Dermis blood vessel endothelial cell (primary cell): ENCODE measurements at places on chromosomes 3 and 15. TPM values are rescaled to one million over a fixed set of nuclear protein-coding genes. Genes with fewer than 3 reads are reported as not detected.
A peak's percentile ranks its signal among the peaks of the same experiment; 100 is the strongest.

DNA sequence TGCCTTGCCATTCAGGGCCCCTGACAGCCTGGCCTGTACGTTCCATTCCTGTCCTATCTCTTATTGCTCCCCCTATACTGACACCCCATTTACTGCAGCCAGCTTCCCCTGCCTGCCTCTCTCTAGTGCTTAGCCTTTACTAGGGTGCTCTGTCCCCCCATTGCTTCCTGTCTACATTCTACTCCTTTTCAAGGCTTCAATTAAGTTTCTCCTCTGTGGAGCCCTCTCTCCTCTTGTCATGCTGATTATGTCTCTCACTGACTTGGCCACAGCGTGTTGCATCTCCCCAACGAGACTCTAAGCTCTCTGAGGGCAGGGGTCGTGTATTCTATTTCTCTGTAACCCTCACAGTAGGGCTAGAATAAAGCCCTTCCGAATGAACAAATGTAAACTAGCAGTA lies 185.2 kb downstream of the RPLP1 start:
- DNase-seq: no peak

- DNase-seq: peak; percentile 21
These were observed 144.1 kb downstream of the VPS13C start for GRCh38 chr15:61916104-61916503.

- DNase-seq: peak; percentile 89
These were observed 34.8 kb upstream of the RAB6B start for GRCh38 chr3:133930341-133930933.

DNA sequence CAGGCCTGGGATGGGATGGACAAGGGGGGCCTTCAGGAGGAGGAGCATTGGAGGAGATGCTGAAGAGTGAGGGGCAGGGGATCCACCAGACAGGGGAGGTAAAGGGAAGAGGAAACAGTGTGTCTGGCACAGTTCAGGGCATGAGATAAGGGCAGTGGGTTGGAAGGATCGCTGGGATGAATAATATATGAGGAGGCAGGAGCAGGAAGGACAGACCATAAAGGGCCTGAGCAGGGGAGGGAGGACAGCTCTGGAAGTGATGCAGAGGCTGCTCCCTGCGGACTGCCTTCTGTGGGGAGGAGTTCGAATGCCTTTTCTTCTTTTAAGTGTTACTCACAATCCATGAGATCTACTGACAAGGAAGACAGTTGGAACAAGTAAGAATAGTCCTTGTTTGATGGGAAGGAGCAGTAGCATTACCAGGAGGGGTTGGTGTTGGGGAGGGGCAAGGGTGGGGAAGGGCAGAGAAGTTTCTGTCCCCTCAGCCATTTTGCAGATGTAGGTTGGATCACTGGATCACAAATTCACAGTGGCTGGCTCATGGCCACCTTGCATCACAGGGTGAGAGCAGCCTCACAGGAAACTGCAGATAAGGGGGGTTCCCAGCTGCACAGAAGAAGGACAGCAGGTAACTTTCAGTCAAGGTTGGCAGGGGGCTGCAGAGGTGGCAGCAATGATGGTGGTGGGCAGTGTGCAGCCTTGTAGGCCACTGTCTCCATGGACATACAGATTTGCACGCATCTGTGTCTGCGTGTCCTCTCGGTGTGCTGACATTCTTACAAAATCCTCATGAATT lies 91.9 kb upstream of the SNRPN start:
- no peak for DNase-seq

DNA sequence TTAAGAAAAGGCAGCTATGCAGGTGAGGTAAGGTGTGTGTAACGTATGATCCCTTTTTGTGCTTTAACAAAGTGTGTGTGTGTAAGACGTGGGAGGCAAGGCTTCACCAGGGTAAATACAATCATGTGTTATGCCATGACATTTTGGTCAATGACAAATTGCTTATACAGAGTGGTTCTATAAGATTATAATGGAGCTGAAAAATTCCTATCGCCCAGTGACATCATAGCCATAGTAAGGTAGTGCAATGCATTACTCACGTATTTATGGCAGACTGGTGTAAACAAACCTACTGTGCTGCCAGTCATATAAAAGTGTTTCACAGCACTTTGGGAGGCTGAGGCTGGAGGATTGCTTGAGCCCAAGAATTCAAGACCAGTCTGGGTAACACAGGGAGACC lies 60.2 kb upstream of the LCTL start:
- DNase-seq: no peak

GRCh38 chr3:162441716-162442115 lies 945.1 kb downstream of the OTOL1 start:
- DNase-seq: no peak

DNA sequence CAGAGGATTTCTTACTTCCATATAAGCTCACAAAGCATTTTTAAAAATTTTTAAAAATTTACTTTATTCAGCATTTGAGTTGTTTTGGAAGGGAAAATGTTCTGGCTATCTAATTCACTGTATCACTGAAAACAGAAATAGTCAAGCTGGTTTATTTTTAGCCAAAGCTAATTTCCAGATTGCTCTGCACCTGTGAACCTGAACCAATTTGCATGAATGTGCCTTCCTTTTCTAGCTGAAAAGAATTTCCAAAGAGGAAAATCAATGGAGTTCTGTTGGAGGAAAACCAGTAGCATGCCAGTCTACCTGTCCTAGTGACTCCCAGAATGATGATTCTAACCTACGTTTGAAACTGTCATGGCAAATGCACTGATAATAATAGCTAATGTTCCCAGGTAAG lies 134.2 kb upstream of the LIPC start:
- no peak for DNase-seq

DNA sequence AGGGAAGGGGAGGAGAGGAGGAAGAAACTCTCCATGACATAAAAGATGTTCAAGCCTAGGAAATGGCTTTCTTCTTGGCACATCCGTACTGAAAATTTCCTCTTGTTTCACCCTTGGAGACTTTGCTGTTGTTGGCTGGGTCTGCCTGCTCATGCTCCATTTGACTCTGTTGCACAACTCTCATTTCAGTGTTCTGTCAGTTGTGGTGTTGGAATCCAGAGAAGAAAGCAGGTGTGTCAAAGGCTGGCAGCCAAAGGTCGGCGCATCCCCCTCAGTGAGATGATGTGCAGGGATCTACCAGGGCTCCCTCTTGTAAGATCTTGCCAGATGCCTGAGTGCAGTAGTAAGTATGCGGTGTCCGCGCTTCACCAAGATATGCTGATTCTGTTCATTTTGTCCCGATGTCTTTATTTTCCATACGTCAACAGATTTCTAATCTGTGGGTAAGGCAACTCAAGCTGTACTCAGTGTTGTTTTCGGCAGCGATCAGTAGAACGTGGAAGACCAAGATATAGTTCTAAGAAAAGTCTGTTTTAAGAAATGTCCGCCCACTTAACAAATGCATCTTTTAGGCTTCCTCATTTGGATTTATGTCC lies 265.2 kb upstream of the GOLGA6L4 start:
- no peak for DNase-seq

- no peak for DNase-seq
These were observed 116.0 kb upstream of the PRICKLE2 start for GRCh38 chr3:64341296-64341695.

GRCh38 chr3:49469037-49469935 lies 781 bp upstream of the DAG1 start:
- DNase-seq: peak; percentile 60

GRCh38 chr15:57921371-57921770 lies 144.1 kb downstream of the ALDH1A2 start:
- no peak for DNase-seq

GRCh38 chr3:52034651-52035050 lies 21.7 kb downstream of the DUSP7 start:
- no peak for DNase-seq

The CFAP20DC gene
- total RNA-seq: 1.2 and 1.5 TPM in 2 replicates

The GRIP2 gene
- under 0.01 TPM in 1 of 2 replicates, not detected in the other for total RNA-seq

The TLR9 gene
- total RNA-seq: under 0.01 TPM in 1 of 2 replicates, not detected in the other

The TEX55 gene
- not detected in 2 replicates for total RNA-seq

The P2RY12 gene
- total RNA-seq: not detected in 2 replicates

The GOLGA8Q gene
- 0.09 and 0.85 TPM in 2 replicates for total RNA-seq

The SKOR1 gene
- 0.05 TPM in 1 of 2 replicates, not detected in the other for total RNA-seq
